ENCODE measurements at places on chromosomes 12 and 14. TPM values are rescaled to one million over a fixed set of nuclear protein-coding genes. Genes with fewer than 3 reads are reported as not detected.

DNA sequence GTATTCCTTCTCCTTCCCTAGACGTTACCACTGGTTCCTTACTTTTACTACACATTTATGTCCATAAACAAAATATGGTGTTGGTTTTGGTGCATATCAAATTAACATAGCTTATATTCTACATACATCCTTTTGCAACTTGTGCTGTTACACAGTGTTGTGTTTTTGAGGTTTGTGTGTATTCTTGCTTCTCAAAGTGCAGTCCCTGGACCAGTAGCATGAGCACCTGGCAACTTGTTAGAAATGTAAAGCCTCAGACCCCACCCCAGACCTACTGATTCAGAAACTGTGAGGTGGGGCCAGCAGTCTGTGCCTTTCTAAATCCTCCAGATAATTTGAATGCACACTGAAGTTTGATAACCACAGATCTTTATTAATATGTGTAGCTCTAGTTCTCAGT is 65.9 kb downstream of the RNFT2 start:
- no peak for DNase-seq
- H3K27ac ChIP-seq: no peak overlapping the region
- no peaks in the 10 kb centered on the region for H3K36me3 ChIP-seq
- no peak overlapping the region for H3K4me3 ChIP-seq
- H3K4me1 ChIP-seq: no peaks in the 10 kb centered on the region

GRCh38 chr14:75711796-75712211 is 50.8 kb downstream of the TTLL5 start:
- no peaks in the 10 kb centered on the region for H3K36me3 ChIP-seq
- DNase-seq: no peak

- H3K4me3 ChIP-seq: no peak overlapping the region
- H3K4me1 ChIP-seq: no peaks in the 10 kb centered on the region
- H3K27me3 ChIP-seq: no peaks in the 10 kb centered on the region
- H3K36me3 ChIP-seq: peaks cover 21% of the 10 kb centered on the region
- DNase-seq: no peak
- H3K27ac ChIP-seq: no peak overlapping the region
Observed at GRCh38 chr12:41510470-41510869, 322.4 kb downstream of the PDZRN4 start.

DNA sequence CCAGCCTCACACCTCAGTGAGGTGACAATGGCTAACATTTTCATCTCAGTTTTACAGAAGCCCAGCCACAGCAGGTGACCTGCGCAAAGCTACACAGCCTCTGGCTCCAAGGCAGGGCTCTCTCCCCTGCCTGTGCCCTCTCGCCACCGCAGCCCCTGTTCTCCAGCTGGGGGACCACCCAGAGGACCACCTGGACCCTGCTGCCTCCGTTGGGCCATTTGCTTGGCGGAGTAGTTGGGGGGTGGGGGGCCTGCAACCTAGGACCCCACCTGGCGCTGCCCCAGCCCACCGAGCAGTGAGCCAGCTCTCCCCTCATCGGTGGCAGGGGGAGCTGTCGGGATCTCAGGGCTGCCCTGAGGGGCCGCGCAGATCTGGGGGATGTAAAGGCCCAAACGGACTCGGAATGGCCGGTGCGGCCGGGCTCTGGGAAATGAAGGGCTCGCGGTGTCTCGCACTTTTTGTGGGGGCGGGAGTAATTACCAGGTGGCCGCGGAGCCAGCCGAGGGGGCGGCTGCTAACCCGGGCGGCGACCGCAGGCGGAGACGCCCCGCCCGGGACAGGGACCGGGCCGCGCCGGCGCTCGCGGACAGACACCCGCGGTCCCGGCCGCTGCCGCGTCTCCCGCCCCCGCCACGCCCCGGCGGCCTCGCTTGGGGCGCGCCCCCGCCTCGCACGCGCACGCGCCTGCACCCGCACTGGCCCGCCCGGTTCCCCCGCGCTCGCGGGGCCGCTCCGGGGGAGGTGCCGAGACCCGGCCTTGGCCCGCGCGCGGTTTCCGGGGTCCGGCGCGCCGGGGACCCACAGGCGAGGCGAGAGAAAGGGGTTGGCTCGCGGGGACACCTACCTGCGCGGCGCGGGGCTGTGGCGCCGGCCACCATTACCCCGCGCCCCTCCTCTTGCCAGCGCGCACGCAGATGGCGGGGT is 8.6 kb upstream of the GPR68 start:
- H3K36me3 ChIP-seq: no peaks in the 10 kb centered on the region
- H3K27me3 ChIP-seq: no peaks in the 10 kb centered on the region
- no peak for DNase-seq
- peaks cover 12% of the 10 kb centered on the region for H3K4me1 ChIP-seq
- peak overlapping the region; percentile 69 for H3K4me3 ChIP-seq

DNA sequence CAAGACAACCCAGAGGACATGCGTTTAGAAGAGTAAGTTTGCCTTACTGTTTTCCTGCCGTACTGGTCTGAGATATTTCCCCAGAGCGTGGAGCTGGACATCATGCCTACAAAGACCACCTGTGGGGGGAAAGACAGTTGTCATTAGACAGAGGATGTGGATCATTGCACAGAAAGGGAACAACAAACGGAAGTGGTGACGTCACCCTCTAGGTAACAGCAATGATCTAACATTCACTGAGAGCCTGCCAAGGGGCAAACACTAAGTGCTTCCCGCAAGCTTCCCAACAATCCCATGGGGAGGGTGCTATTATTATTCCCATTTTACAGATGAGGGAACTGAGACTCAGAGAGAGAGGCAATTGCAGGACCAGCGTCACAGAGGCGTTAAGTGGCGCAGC is 48.5 kb downstream of the SVOP start:
- H3K4me1 ChIP-seq: no peaks in the 10 kb centered on the region
- H3K27me3 ChIP-seq: no peaks in the 10 kb centered on the region
- no peaks in the 10 kb centered on the region for H3K36me3 ChIP-seq
- no peak overlapping the region for H3K27ac ChIP-seq

- no peak for DNase-seq
- no peaks in the 10 kb centered on the region for H3K27me3 ChIP-seq
- H3K27ac ChIP-seq: peak overlapping the region; percentile 20
- H3K36me3 ChIP-seq: no peaks in the 10 kb centered on the region
- peaks cover 35% of the 10 kb centered on the region for H3K4me1 ChIP-seq
Observed at GRCh38 chr12:49698619-49699545, 8.3 kb downstream of the FMNL3 start.

GRCh38 chr12:94458877-94459727 is 565 bp downstream of the CEP83 start:
- peak overlapping the region; percentile 72 for H3K4me3 ChIP-seq
- peaks cover 11% of the 10 kb centered on the region for H3K4me1 ChIP-seq
- H3K27me3 ChIP-seq: no peaks in the 10 kb centered on the region
- H3K36me3 ChIP-seq: no peaks in the 10 kb centered on the region

DNA sequence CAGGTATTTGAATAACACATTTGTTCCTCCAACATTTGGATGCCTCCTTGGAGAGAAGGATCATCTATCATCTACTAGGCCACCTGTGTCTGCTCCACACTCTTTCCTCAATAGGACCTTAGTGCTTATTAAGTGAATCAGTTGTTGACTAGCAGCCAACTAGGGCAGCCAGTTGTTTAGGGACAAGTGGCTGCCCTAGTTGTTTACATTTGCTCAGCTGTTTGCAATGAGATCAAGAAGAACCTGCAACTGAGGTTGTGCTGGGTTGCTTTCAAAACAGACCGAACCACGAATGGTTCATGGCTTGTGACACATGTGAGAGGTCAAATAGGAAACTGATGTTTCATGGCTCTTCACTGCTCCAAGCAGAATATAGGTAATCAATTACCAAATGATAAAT is 53.8 kb downstream of the TMCC3 start:
- no peak overlapping the region for H3K27ac ChIP-seq
- DNase-seq: no peak
- H3K4me1 ChIP-seq: peaks cover 45% of the 10 kb centered on the region
- no peak overlapping the region for H3K4me3 ChIP-seq
- no peaks in the 10 kb centered on the region for H3K27me3 ChIP-seq

DNA sequence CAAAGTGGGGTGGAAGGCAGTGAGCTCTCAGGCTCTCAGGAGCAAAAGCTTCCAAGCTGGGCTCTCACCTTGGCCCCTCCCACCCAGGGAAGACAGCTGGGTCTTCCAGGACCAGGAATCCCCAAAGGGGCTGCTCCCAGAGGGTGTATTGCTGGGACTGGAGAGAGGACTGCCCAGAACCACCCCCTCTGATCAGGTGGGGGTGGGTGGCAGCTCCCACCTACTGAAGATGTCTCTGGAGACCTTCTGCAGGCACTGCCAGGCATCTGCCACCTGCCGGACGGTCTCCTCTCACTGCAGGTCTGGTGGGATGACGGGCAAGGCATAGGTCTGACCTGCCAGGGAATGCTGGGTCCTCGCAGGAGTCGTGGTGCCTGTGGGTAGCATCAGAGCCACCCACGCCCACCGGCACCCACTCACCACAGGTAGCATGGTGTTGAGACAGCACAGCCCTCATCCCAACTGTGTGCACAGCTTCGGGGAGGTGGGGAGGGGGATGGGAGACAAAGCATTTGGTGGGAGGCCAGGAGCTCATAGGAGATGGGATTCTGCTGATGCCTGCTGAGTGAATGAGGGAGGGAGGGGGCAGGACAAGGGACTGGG is 103.2 kb downstream of the SINHCAF start:
- H3K27me3 ChIP-seq: no peaks in the 10 kb centered on the region
- H3K4me3 ChIP-seq: no peak overlapping the region
- H3K36me3 ChIP-seq: no peaks in the 10 kb centered on the region
- DNase-seq: peak; percentile 90
- H3K4me1 ChIP-seq: no peaks in the 10 kb centered on the region

DNA sequence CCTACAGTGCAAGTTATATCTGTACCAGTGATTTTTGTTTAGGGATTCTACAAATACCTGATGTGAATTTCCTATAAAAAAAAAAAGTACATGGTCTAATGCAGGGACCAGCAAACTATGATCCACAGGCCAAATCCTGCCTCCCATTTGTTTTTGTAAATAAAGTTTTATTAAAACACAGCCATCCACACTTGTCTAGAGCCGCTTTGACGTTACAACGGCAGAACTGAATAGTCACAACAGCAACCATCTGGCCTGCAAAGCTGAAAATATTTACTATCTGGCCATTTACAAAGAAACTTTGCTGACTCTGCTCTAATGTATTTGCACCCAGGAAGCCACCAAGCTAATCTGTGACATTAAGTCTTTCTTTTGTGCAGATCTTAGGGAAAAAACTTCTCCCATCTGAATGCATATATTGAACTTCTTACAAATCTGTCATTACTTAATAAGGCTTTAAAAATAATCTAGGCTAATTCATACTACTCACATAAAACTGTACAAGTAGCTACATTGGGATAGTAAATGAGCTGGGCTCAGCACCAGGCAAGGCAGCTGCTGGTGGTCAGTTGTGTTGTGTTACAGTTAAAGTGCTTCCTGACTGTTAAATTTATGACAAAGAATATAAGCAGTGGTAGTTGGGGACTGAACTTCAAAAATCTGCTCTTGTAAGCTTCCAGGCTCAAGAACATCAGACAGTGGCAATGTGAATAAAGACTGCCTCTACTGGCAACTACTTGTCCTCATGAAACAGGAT is 303.3 kb downstream of the MED13L start:
- H3K4me1 ChIP-seq: no peaks in the 10 kb centered on the region
- peaks cover 18% of the 10 kb centered on the region for H3K36me3 ChIP-seq
- no peaks in the 10 kb centered on the region for H3K27me3 ChIP-seq
- no peak overlapping the region for H3K4me3 ChIP-seq

- DNase-seq: no peak
- no peak overlapping the region for H3K27ac ChIP-seq
- H3K4me1 ChIP-seq: peaks cover 28% of the 10 kb centered on the region
- no peaks in the 10 kb centered on the region for H3K27me3 ChIP-seq
- no peaks in the 10 kb centered on the region for H3K36me3 ChIP-seq
- H3K4me3 ChIP-seq: no peak overlapping the region
Observed at GRCh38 chr12:19964549-19964948, 403.8 kb upstream of the PDE3A start.

- no peaks in the 10 kb centered on the region for H3K27me3 ChIP-seq
- no peaks in the 10 kb centered on the region for H3K36me3 ChIP-seq
- no peak for DNase-seq
- H3K27ac ChIP-seq: no peak overlapping the region
Observed at GRCh38 chr12:25771041-25771440, 187.4 kb upstream of the RASSF8 start.

GRCh38 chr14:57302883-57303282 is 34.1 kb downstream of the AP5M1 start:
- H3K27me3 ChIP-seq: no peaks in the 10 kb centered on the region
- DNase-seq: no peak
- no peak overlapping the region for H3K4me3 ChIP-seq
- H3K36me3 ChIP-seq: no peaks in the 10 kb centered on the region
- H3K27ac ChIP-seq: no peak overlapping the region

DNA sequence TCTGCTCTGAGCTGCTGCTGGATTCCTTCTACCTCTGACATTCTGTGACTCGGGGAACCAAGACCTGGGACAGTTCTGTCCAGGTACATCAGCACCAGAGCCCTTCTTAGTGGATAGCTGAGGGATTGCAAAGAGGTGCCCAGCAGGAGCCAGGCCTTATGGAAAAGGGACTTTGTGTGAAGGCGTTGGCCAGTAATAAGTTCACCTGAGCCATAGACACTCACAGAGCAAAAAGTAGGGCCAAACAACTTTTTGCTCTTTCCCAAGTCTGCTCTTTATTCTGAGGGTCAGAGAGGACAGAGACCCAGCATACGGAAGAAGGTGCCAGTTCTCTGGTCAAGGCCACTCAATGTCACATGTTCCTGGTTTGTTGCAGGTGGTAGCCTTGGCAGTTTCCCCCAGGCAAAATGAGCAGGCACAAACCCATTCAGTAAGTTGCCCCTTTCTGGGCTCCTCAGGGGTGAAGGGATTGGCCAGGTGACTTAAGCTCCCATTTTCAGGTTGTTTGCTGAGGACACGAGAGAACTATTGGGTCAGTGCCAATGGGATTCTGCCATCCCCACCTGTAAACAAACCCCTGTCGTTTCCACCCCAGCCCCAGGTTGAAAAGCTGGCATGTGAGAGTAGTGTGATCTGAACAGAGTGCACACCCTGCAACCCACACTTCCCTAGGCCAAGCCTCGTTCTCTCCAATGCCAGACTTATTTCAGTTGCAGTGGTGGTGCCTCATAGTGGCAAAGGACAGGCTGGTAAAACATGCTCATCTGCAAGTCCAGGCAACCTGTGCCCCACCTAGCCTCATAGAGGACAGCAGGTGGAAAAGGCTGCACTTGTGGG is 150.3 kb downstream of the SMOC1 start:
- peaks cover 12% of the 10 kb centered on the region for H3K27me3 ChIP-seq
- no peak for DNase-seq
- H3K4me3 ChIP-seq: no peak overlapping the region
- no peaks in the 10 kb centered on the region for H3K4me1 ChIP-seq
- H3K27ac ChIP-seq: no peak overlapping the region

DNA sequence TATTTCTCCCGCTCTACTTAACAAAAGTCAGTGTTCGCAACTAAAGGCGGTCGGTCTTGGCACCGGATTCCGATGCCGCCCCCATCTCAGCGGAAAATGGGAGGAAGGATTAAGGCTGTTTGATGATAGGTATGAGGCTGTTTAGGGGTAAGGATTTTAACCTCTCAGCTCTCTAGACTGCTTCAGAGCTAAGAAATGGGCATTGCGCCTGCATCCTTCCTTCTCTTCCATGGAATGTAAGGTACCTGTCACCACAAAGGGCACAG is 1.4 kb downstream of the COCH start:
- no peak for DNase-seq
- H3K27ac ChIP-seq: no peak overlapping the region
- peaks cover 40% of the 10 kb centered on the region for H3K27me3 ChIP-seq
- H3K4me1 ChIP-seq: peaks cover 14% of the 10 kb centered on the region
- peak overlapping the region; percentile 61 for H3K4me3 ChIP-seq

CLECL1 gene
- total RNA-seq: not detected

SIX1 gene
- total RNA-seq: 0.58 TPM

ZDHHC22 gene
- not detected for total RNA-seq

KRT73 gene
- total RNA-seq: not detected

All from esophagus muscularis mucosa (tissue), 4 donors.